WTC11 (cell line): ENCODE measurements at places on chromosomes 5 and 9. TPM values are rescaled to one million over a fixed set of nuclear protein-coding genes. Genes with fewer than 3 reads are reported as not detected.

OGN gene
- total RNA-seq: 0.11 TPM in 1 of 3 replicates, not detected in the others

CCNO gene
- 0.14 to 0.44 TPM (median 0.24 TPM) in 3 replicates for total RNA-seq

GFI1B gene
- 0.41 to 0.78 TPM (median 0.77 TPM) in 3 replicates for total RNA-seq

ADRB2 gene
- 1.1 to 1.3 TPM (median 1.2 TPM) in 3 replicates for total RNA-seq

UBE2B gene
- total RNA-seq: 34.6 to 39.7 TPM (median 39.2 TPM) in 3 replicates

ZNF300 gene
- total RNA-seq: 14.3 to 17.9 TPM (median 15.8 TPM) in 3 replicates

SMU1 gene
- 23.2 to 23.3 TPM (median 23.2 TPM) in 3 replicates for total RNA-seq

DNA sequence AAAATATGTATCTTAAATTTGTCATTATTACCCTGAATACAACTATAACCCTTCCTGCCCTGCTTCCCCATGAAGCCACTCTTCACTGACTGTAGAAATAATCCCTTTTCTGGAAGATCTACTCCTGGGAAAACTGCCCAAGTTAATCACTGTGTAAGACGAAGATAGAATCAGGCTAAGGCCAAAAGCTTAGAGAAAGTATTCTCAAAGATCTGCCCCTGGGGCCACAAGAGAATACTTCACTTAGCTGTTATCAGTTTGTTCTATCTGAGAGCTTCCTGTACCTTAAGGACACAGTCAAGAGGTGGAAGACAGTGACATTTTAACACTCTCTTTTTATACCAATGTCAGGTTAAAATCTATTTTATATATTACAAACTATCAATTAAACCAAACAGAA lies 33.8 kb downstream of the RNF145 start:
- DNase-seq: no peak

DNA sequence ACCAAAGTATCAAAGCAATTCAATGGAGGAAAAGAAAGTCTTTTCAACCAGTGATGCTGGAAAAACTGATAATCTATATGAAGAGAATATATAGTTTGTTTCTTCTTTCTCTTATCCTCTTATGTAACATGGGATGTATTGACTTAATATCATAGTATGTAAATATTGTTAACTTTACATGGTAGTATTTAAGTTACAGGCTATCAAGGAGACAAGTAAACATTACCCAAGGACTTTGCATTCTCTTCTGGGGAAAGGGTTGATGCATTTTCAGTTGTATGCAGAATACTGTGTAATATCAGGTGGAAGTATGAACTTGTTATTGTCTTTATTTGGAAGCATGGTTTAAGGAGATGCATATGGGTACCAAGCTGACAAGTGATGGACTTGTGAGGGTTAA lies 9.1 kb upstream of the ARHGEF37 start:
- no peak for DNase-seq

DNA sequence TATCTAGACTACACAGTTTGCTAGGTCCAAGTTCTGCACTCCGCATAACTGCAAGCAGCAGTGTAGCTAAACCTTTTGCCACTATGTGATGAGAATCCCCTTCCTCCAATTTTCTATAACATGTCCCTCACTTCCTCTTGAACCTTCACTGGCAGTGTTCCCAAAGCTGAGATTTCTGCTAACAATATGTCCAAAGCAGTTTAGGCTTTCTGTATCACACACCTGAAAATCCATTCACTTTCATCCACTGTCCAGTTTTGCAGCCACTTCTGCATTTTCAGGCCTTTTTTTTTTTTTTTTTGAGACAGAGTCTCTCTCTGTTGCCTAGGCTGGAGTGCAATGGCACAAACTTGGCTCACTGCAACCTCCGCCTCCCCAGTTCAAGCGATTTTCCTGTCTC lies 111.1 kb downstream of the GADD45G start:
- DNase-seq: no peak

DNA sequence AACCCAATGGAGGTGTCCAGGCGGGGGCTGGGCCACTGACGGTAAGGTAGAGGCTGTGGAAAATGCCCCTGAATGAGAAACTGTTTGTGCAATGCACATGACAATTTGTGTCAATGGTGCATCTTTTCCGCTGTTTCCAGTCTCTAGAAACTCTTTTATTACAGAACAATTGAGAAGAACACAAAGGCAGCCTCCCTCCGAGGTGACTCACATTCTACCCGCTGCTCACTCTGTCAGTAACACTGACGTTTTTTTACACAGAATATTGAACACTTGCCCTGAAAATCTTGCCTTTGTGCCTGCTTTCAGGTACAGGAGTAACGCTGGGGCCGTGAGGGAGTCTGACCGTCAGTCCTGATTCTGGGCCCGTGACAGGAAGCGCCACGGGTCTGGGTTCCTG lies 11.7 kb upstream of the TENT4A start:
- DNase-seq: no peak

GRCh38 chr5:176817369-176817840 lies 7.0 kb downstream of the UNC5A start:
- peak; percentile 58 for DNase-seq

DNA sequence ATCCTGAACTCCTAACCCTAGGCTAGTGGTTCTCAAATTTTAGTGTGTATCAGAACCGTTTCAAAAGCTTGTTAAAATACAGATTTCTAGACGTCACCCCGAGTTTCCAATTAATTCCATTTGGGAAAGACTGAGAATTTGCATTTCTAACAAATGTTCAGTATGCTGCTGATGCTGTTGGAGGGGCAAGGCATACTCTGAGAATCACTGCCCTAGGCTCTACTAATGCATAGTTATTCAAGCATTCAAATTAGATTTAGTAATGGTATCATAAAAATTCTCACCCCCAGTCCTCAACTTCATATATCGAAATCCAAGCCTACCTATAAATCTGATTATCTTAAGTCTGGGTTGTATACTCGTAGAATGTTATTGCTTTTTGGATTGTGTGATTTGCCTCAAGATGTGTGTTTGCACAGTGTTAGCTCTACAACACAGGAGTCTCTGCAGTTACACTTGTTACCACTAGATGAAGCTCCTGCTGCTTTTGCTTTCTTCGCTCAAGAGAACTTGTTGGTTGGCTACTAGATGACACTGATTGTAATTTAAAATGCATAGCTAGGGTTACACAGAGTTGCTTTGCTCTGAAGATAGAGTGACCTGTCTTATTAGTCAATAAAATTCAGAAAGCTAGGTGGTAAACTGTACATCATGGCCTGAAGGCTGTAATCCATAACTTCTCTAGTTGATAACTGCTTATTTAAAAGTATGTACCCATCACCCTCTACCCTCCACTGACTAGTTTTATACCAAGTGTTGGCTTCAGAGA lies 7.5 kb upstream of the ERAP2 start:
- DNase-seq: no peak

- DNase-seq: no peak
These were observed 27.1 kb upstream of the TNIP1 start for GRCh38 chr5:151107738-151108520.

- DNase-seq: no peak
These were observed 418.5 kb upstream of the MEF2C start for GRCh38 chr5:89301321-89302025.

GRCh38 chr5:168156170-168156569 lies 135.3 kb upstream of the WWC1 start:
- no peak for DNase-seq

DNA sequence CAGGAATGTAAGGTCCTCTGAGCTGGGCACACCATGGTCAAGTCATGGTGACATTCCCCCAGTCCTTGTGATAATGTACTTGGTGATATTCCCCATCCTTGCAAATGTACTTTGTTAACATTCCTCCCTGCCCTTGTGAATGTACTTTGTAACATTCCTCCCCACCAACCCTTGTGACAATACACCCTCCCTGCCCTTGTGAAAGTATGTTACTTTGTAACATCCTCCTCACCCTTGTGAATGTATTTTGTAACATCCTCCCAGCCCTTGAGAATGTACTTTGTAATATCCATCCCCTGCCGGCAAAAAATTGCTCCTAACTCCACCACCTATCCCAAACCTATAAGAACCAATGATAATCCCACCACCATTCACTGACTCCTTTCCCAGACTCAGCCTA lies 53.3 kb downstream of the RAPGEF6 start:
- DNase-seq: no peak
